Neural progenitor cell (in vitro differentiated cells): ENCODE measurements at places on chromosomes 2 and 18.

- no peak for DNase-seq
- H3K4me3 ChIP-seq: no peak overlapping the region
- H3K27me3 ChIP-seq: no peaks in the 10 kb centered on the region
- H3K36me3 ChIP-seq: no peaks in the 10 kb centered on the region
- no peak overlapping the region for H3K27ac ChIP-seq
Measured at GRCh38 chr18:67302043-67302442, 214.5 kb downstream of the DSEL start.

DNA sequence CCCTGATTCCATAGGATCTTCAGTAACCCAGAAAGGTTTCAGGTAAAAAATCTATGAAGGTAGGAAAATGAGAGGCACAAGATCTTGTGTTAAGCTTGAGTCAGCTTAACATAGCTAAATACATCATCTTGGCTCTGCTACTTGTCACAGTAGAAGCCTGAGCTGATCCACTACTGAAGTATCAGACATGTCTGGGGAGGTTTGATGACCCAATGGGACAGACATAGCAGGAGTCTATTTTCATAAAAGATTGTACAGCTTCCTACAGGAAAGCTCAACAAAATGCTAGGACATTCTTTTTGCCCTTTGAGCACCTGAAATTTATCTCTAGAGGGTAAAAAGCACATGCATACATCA lies 84.3 kb upstream of the FSHR start:
- H3K4me3 ChIP-seq: no peak overlapping the region
- no peaks in the 10 kb centered on the region for H3K4me1 ChIP-seq
- DNase-seq: no peak
- no peaks in the 10 kb centered on the region for H3K27me3 ChIP-seq
- no peaks in the 10 kb centered on the region for H3K36me3 ChIP-seq

DNA sequence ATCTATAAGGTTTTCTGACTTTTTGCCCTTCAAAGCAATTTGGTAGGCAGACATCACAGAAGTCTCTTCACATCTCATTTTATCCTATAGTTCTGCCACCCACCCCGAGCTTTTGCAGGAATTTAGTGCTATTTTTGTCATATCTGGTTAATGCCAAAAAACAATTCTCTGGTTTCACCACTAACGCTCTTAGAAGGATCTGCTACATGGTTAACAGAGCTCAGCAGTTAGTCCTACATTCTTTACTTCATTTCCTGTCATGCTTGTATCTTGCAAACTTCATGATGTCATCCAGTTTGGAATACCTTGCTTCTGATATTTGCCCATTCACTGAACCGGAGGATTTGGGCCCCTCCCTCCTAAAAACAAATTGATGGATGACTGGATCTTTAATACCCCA lies 116.8 kb upstream of the SERPINE2 start:
- no peak overlapping the region for H3K27ac ChIP-seq
- no peaks in the 10 kb centered on the region for H3K27me3 ChIP-seq

GRCh38 chr2:118729760-118730159 lies 117.7 kb downstream of the EN1 start:
- no peak overlapping the region for H3K4me3 ChIP-seq
- H3K36me3 ChIP-seq: no peaks in the 10 kb centered on the region
- no peaks in the 10 kb centered on the region for H3K27me3 ChIP-seq
- no peak overlapping the region for H3K27ac ChIP-seq
- no peak for DNase-seq
